ENCODE measurements at places on chromosomes 11 and 22. TPM values are rescaled to one million over a fixed set of nuclear protein-coding genes. Genes with fewer than 3 reads are reported as not detected.
A peak's percentile ranks its signal among the peaks of the same experiment; 100 is the strongest.

- DNase-seq: peak; percentile 66
These were observed 65.1 kb upstream of the LRRC55 start for GRCh38 chr11:57116654-57117053.

DNA sequence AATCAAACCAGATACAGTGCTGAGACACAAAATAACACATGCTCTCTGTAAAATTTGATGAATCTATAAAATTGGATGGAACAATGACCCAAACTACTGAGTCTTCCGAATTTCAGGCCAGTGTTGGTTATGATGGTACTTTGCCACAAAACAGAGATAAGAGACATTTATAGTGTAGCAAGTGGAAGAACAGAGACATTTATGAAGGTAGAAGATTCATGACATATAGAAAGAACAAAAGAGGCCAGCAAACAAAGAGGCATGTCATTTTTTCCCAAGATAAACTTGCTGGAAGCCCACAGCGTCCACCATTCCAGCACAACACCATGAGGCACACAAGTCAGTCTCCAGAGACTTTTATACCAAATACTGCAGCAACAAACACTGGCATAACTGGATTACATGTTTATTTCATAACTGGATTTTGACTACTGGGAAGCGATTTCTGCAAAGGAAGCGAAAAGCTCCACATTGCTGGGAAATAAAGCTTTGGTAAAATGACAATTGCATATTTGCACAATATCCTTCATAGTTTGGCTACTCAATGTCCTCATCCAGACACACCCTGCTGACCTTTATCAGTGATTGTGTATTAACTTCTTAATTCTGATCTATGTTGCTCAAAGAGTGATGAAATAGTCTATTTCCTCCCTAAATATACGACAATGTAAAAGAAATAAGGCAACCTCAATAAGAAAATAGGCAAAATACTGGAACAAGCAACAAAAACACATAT, 17.5 kb downstream of the DDI1 start:
- no peak for DNase-seq

DNA sequence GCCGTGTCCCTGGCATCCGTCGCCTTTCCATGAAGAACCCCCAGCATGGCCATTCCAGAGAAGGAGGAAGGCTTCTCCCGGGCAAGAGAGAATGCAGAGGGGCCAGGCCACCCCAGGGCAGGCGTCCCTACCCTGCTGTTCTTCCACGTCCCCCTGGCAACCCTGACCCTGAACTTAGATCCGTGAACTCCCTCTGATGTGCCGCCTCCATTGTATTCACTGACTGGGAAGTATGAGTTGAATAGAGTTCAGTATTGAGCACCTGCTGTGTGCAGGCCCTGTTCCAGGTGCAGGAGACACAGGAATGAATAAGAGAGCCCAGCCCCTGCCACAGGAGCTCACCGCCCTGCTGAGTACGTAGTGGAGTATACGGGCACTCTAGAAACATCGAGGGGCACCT, 29.1 kb upstream of the RELT start:
- DNase-seq: no peak

- DNase-seq: peak; percentile 98
These were observed 32.5 kb downstream of the MRGPRX2 start for GRCh38 chr11:19027829-19028595.

- DNase-seq: no peak
These were observed 24.3 kb upstream of the SMCO4 start for GRCh38 chr11:93567401-93567895.

JAM3 gene
- total RNA-seq: 40.7 TPM

GRCh38 chr22:19960491-19961200, 19.0 kb upstream of the TXNRD2 start:
- DNase-seq: no peak

- no peak for DNase-seq
These were observed 364.3 kb upstream of the NARS2 start for GRCh38 chr11:78938971-78939370.

- no peak for DNase-seq
These were observed 377.9 kb downstream of the DYNC2H1 start for GRCh38 chr11:103487113-103487512.

- DNase-seq: no peak
These were observed 13.0 kb downstream of the OR52K1 start for GRCh38 chr11:4495487-4495886.

FGF19 gene
- 0.35 TPM for total RNA-seq

DNA sequence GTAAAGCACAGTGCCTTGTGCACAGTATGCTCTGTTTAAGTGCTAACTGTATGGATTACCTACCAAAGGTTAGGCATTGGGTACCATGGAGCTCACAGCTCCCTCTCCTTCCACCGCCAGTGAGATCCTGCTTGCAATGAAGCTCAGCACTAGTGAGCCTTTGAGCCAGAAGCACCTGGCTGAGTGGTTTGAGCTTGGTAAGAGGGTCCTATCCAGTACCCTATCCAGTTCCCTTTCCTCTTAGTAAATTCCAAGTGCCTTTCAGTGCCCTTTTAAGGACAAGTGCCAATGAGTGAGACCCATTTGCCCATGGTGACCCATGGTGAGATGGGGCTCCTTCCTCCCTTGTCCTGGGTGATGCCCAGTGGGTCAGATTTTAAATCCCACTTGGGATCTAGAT, 43.1 kb upstream of the NAV2 start:
- DNase-seq: no peak

- no peak for DNase-seq
These were observed 211.3 kb downstream of the MYO18B start for GRCh38 chr22:25953276-25953675.
